CD4-positive, alpha-beta T cell (primary cell): ENCODE measurements at places on chromosomes 2 and 18.

- H3K27ac ChIP-seq, result no peak overlapping the region
- no peaks in the 10 kb centered on the region for H3K4me1 ChIP-seq
- H3K36me3 ChIP-seq, result no peaks in the 10 kb centered on the region
- H3K27me3 ChIP-seq, result no peaks in the 10 kb centered on the region
These were observed 128.1 kb upstream of the MYCN start for GRCh38 chr2:15812187-15812780.

DNA sequence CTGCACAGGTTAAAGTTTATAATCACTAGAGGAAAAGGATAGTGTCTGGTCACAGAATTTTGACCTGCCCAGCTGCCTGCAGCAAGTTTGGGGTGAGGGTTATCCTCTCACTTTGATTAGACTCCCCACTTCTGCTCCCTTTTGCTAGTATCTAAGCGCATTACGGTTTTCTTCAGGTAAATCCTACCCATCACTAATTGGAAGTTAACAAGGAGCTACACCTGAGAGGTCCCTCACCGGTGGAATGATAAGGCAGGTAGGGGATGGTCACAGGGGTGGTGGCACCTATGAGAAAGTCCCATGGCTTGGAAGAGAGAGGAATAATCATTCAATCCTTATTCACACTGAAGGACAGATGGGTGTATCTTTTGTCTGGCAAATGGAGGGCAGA lies 7.6 kb downstream of the BCL2 start:
- H3K4me1 ChIP-seq, result peaks cover 34% of the 10 kb centered on the region
- no peaks in the 10 kb centered on the region for H3K27me3 ChIP-seq
- H3K4me3 ChIP-seq, result no peak overlapping the region
- no peak for DNase-seq

- DNase-seq, result peak; percentile 89
- peak overlapping the region; percentile 87 for H3K27ac ChIP-seq
- peaks cover 95% of the 10 kb centered on the region for H3K4me1 ChIP-seq
- peak overlapping the region; percentile 40 for H3K4me3 ChIP-seq
- no peaks in the 10 kb centered on the region for H3K36me3 ChIP-seq
These were observed 21.0 kb downstream of the INPP4A start for GRCh38 chr2:98465456-98466226.

- no peak for DNase-seq
- peaks cover 50% of the 10 kb centered on the region for H3K27me3 ChIP-seq
- peak overlapping the region; percentile 71 for H3K4me3 ChIP-seq
- H3K36me3 ChIP-seq, result no peaks in the 10 kb centered on the region
These were observed 3.0 kb upstream of the OSR1 start for GRCh38 chr2:19361325-19361990.

DNA sequence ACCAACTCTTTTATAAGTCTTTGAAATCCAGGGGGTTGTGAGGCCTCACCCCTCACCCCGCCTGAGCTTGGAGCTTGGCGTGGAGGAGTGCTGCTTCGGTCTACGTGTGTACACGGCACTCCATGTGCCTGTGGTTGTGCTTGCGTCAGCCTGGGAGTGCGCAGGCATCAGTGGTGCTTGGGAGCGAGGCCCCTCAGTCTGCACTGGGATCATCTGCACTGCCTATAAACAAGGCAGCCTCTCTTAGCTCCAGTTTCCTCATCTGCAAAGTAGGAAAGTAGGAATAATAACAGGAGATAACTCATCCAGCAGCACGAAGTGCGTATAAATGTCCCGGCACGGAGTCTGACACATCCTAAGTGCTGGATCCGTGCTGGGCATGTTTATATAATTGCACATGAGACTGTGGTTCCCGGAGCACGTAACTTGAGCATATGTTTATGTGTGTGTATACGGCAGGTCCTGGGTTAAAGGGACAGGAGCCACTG lies 1.2 kb downstream of the GYPC start:
- H3K36me3 ChIP-seq, result peaks cover 6% of the 10 kb centered on the region
- peak; percentile 52 for DNase-seq
- peak overlapping the region; percentile 86 for H3K4me3 ChIP-seq
- H3K27ac ChIP-seq, result peak overlapping the region; percentile 81
